Stimulated activated CD4-positive, alpha-beta T cell treated with anti-CD3 and anti-CD28 coated beads, Interleukin-1b, Interleukin-23, amount 100 ng/mL, for 24 hours (primary cell): ENCODE measurements at places on chromosomes 1 and 21.

GRCh38 chr21:14876524-14876840, 188.3 kb downstream of the NRIP1 start:
- DNase-seq = no peak

- no peak for DNase-seq
These were observed 22.4 kb upstream of the SAMD11 start for GRCh38 chr1:901108-901859.

DNA sequence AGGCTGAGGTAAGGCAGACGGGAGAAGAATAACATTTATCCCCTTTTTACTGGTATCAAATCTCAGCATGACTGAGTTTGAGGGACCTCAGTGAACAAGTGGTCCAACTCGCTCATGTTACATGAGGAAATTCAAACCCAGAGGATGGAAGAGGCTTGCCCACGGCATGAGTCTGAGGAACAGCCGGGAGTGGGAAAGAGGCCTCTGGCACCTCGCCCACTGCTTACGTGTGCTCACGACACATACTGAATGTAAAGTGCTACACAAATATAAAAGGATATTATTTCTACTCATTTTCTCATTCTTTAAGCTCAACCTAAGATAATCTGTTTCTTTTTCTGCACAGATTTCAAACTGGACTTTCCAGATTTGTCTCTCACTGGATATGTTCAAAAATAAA, 14.7 kb downstream of the BEND5 start:
- DNase-seq = no peak

- DNase-seq = no peak
These were observed 137.8 kb downstream of the GALNT2 start for GRCh38 chr1:230204842-230205241.

- DNase-seq = no peak
These were observed 32.2 kb downstream of the BATF3 start for GRCh38 chr1:212667223-212668139.

DNA sequence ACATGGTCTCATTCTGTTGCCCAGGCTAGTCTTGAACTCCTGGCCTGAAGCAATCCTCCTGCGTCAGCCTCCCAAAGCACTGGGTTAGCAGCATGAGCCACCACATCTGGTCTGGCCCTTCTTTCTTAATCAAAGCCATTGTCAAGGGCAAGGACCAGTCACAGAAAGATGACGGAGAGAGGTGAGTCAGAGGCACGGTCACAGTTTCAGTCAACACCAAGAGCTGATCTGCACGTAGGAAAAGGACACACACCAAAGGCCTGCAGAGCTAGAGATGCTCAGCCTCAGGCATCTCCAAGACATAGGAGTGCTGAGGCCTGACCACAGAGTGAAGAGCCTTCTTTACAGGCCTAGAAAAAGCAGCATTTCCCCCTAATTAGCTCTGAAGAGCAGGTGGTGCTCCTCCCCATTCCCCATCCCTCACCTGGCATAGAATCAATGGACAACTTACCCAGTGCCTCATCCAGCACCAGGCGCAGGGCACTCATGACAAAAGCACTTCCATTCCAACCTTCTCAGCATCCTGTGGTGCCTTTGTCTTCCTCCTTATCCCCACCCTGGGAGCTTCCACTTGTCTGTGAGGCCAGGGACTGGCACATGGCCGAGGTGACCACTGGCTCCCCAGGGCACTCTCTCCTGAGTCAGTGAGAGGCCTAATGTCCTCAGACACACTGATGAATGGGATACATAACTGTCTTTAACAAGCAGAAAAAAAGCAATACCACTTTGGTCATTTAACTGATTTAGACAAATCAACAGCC, 139.8 kb downstream of the AJAP1 start:
- no peak for DNase-seq

DNA sequence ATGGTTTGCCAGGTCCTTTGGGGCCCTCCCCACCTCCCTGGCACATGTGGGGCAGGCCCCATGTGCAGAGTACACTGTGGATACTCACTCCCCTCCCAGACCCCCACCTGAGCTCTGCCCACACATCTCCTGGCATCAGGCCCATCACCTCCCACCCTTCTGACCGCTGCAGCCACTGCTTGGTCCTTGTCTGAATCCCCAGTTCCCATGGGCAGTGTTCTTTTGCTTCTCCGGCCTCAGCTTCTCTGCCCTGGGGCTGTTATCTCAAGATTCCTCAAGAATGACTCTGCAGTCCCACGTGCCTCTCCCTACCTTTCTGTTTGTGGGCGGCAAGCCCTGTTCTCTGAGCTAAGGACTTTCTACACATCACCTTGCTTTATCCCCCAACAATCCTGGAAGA, 187.7 kb upstream of the EDN2 start:
- DNase-seq = no peak

DNA sequence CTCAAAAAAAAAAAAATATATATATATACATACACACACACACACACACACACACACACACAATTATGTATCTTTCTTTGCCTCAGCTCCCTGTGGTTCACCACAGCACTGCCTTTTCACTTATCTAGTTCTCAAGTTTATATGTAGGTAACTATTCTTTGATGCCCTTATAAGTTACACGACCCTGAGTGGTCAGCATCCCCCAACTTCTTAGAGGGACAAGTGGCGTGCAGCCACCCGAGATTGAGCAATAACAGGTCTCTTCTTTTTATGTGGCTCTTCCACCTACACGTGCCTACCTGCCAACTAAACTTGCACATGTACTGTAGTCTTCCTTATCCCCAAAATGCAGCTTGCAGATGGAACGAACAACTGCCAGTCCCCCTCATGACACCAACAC, 120.8 kb downstream of the GABPA start:
- DNase-seq = no peak

GRCh38 chr21:45162115-45162514, 87.7 kb downstream of the ADARB1 start:
- no peak for DNase-seq

DNA sequence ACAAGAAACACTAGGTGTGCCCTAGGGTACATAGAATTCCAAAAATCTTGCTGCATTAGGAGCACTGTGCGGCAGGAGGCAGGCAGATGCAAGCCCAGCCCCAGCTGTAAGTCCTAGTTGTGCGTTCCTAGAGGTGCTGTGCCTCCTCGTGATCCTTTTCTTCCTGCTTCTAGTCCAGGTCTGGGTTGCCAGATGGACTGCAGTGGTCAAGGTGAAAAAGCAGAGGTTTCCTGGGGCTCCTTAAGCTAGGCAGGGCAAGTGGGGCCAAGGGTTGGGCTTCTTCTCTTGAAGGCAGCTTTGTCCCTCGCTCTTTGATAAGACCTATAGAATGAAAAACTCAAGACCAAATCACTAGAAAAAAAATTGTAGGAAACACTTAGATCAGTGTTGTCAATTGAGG, 21.6 kb upstream of the SLC45A3 start:
- no peak for DNase-seq

GRCh38 chr1:54227091-54227602, 27.2 kb downstream of the MRPL37 start:
- DNase-seq = no peak

DNA sequence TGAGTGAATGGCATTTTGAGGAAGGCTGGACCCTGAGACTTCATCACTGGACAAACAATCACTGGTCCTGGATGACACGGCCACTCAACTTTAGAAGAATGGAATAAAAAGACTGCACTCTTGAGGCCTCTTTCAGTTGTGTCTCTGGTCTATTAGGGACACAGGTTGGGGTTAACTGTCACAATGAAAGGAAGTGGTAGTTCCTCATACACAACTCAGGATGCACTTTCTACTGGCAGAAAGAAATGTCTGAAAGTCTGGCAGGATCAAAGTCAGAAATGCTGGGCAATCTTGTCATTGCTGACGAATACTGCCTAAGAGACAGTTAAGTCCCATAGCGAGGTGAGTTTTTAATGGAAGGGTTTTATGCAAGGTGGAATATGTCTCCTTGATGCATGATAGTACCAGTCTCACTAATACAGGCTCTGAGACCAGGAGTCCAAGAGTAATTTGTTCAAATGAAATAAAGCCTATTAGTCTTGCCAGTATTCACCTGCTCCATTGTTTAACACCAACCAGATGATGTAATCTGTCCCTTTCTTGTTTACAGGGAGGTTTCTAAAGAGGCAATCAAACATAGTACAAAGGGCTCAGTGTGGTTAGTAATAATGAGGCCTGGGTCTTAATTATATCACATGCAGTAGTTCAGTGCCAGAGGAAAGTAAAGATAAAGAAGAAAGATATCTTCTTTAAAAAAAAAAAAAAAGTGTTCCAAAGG, 11.2 kb upstream of the RRP15 start:
- DNase-seq = no peak
